ENCODE measurements at places on chromosomes 6 and 20. TPM values are rescaled to one million over a fixed set of nuclear protein-coding genes. Genes with fewer than 3 reads are reported as not detected.

The ZNF334 gene
- 1.3 TPM for total RNA-seq

The ZMYND8 gene
- total RNA-seq, result 53.1 TPM

The BANF2 gene
- not detected for total RNA-seq

The C20orf204 gene
- total RNA-seq, result 0.29 TPM

The ANKEF1 gene
- 4.8 TPM for total RNA-seq

The POU5F1 gene
- 7.0 TPM for total RNA-seq

The PKIB gene
- total RNA-seq, result 113 TPM

The MRS2 gene
- total RNA-seq, result 32.6 TPM

The PTPRT gene
- total RNA-seq, result 0.11 TPM

The MATN4 gene
- total RNA-seq, result 0.47 TPM

The HLA-DRB5 gene
- 26.7 TPM for total RNA-seq

The TPX2 gene
- total RNA-seq, result 74.5 TPM

The GRIK2 gene
- total RNA-seq, result 0.72 TPM

The RWDD2A gene
- 4.6 TPM for total RNA-seq

The NHLRC1 gene
- total RNA-seq, result 2.5 TPM

The RNF39 gene
- 0.93 TPM for total RNA-seq

The NMBR gene
- total RNA-seq, result not detected

The EPB41L2 gene
- total RNA-seq, result 113 TPM

The ASIP gene
- total RNA-seq, result not detected

The PCSK2 gene
- total RNA-seq, result 0.32 TPM

The SUMO4 gene
- 1.5 TPM for total RNA-seq

The MPIG6B gene
- total RNA-seq, result 0.57 TPM

The NANP gene
- 3.3 TPM for total RNA-seq

The GINS1 gene
- total RNA-seq, result 24.0 TPM

The UBE2C gene
- total RNA-seq, result 23.7 TPM

The DDRGK1 gene
- total RNA-seq, result 57.8 TPM

The NOTCH4 gene
- 2.9 TPM for total RNA-seq

The ZC2HC1B gene
- total RNA-seq, result not detected

The LTB gene
- 5.7 TPM for total RNA-seq

The SYCP2 gene
- total RNA-seq, result 0.74 TPM

The MOCS1 gene
- total RNA-seq, result 9.6 TPM

The GSTA2 gene
- 0.22 TPM for total RNA-seq

The VTA1 gene
- total RNA-seq, result 56.6 TPM

The DAAM2 gene
- 3.6 TPM for total RNA-seq

The HMGA1 gene
- total RNA-seq, result 184 TPM

The CFB gene
- total RNA-seq, result 60.6 TPM

The ABHD16B gene
- total RNA-seq, result not detected

The TCF21 gene
- total RNA-seq, result 5.1 TPM

The ITPR3 gene
- 86.2 TPM for total RNA-seq

The REM1 gene
- total RNA-seq, result 0.32 TPM

The BHLHE23 gene
- not detected for total RNA-seq

The C6orf58 gene
- total RNA-seq, result not detected

The GPLD1 gene
- 0.84 TPM for total RNA-seq

The SMIM8 gene
- total RNA-seq, result 8.9 TPM

The MEI4 gene
- not detected for total RNA-seq

The WFDC8 gene
- not detected for total RNA-seq

The GCM1 gene
- total RNA-seq, result not detected

Data from colonic mucosa (tissue), 4 donors.